ENCODE measurements at places on chromosomes 2 and 18.

GRCh38 chr2:48984922-48985321 lies 169.4 kb downstream of the FSHR start:
- no peak for DNase-seq

DNA sequence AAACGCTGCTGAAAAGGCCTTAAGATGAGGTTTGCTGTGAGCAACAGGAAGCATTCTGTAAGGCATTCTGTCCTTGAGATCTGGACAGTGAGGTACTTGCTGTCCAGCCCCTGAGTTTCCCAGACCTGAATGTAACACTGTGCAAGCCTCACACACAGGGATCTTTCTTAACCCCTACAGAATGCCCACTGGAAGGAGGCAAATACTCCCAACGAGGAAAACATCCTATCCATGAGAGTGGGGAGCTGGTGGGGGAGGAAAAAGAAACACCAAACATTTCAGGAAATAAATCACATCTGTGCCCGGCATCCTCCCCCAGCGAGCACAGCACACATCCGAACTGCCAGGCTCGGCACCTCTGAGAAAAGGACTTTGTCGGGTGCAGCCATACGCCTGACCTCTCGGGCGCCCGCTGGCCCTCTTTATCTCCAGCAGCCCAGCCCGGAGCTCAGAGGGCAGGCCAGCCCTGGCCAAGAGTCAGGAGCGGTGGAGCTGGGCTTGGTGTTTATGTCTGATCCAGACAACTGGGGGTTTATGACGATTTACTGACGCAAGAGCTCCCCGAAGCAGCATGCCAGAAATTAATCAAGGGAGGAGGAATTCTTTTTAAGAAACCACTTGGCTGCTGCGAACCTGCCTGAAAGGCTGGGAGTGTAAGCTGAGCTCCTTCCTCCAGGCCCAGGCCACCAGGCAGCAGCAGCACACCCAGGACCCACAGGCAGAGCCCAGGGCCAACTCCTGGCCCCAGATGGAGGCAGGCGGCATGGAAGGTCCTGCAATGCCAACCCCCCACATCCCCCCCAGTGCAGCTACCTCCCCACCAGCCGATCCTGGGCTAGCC lies 72.2 kb downstream of the HDAC4 start:
- DNase-seq: no peak

GRCh38 chr18:7725897-7726296 lies 158.8 kb downstream of the PTPRM start:
- no peak for DNase-seq

DNA sequence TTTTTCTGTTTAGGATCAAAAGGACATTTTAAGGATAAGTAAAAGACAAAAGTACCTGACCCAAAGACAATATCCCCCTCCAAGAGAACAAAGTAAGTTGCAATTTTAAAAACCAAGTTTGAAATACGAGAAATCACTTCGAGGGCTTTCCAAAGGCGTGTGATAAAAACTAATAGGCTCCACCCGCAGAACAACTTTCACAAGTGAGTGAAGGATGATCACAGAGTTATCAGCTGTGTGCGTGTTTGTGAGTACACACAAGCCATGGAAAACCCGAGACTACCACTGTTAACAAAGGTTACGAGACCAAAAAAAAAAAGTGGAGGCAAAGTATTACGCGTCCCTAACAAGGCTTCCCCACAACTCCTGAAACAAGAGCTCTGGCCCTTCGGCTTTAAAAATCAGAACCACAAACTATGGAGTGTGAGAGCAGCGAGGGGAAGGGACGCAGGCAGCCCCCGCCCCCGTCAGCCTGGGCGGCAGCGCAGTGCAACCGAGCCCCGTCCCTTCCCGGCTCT lies 719 bp downstream of the SMAD2 start:
- peak; percentile 65 for DNase-seq

GRCh38 chr2:45445037-45445436 lies 166.0 kb downstream of the SRBD1 start:
- no peak for DNase-seq
